Activated CD4-positive, alpha-beta T cell treated with anti-CD3 and anti-CD28 coated beads, Interleukin-2, amount 10 ng/mL, durations not matched to agents 24 days and 14 days (primary cell): ENCODE measurements at places on chromosomes 4 and X. TPM values are rescaled to one million over a fixed set of nuclear protein-coding genes. Genes with fewer than 3 reads are reported as not detected.

The PRKG2 gene
- total RNA-seq = 0.07 and 0.12 TPM in 2 replicates

The GDPD2 gene
- 0.12 and 0.19 TPM in 2 replicates for total RNA-seq

The TLR2 gene
- 0.21 and 0.47 TPM in 2 replicates for total RNA-seq

The CYSLTR1 gene
- total RNA-seq = 16.1 and 17.2 TPM in 2 replicates

The TCP11X2 gene
- total RNA-seq = not detected in 2 replicates

The GLOD5 gene
- total RNA-seq = not detected in 2 replicates

The OTC gene
- not detected in 2 replicates for total RNA-seq

The TMEM31 gene
- not detected in 2 replicates for total RNA-seq

The TMEM154 gene
- total RNA-seq = 7.9 and 9.0 TPM in 2 replicates

The MAGED4 gene
- not detected in 2 replicates for total RNA-seq

The ETNPPL gene
- total RNA-seq = not detected in 2 replicates

The G3BP2 gene
- 135 and 146 TPM in 2 replicates for total RNA-seq

The MED28 gene
- total RNA-seq = 54.5 and 55.5 TPM in 2 replicates

The SLC9B1 gene
- total RNA-seq = 0.23 and 0.47 TPM in 2 replicates

The LRP2BP gene
- total RNA-seq = 0.43 and 0.65 TPM in 2 replicates

The GPM6B gene
- 0.14 TPM in 1 of 2 replicates, not detected in the other for total RNA-seq

The NPY5R gene
- not detected in 2 replicates for total RNA-seq

The BRS3 gene
- total RNA-seq = not detected in 2 replicates

The PCDH7 gene
- not detected in 2 replicates for total RNA-seq

The TRIM60 gene
- not detected in 2 replicates for total RNA-seq

The XAGE2 gene
- total RNA-seq = not detected in 2 replicates

The HSFX1 gene
- 0.50 and 0.58 TPM in 2 replicates for total RNA-seq

The ANKRD50 gene
- total RNA-seq = 0.05 and 0.09 TPM in 2 replicates

The MAGEA2B gene
- total RNA-seq = not detected in 2 replicates

The DGKK gene
- not detected in 2 replicates for total RNA-seq

The SPACA5 gene
- not detected in 2 replicates for total RNA-seq

The BLTP1 gene
- 26.2 and 28.9 TPM in 2 replicates for total RNA-seq

The RBMXL3 gene
- not detected in 2 replicates for total RNA-seq

The DCX gene
- not detected in 2 replicates for total RNA-seq

The QRFPR gene
- not detected in 2 replicates for total RNA-seq

The FAAH2 gene
- total RNA-seq = 4.0 and 5.0 TPM in 2 replicates

The NAA10 gene
- 153 and 168 TPM in 2 replicates for total RNA-seq

The UGT2B17 gene
- total RNA-seq = not detected in 2 replicates

The ALB gene
- not detected in 2 replicates for total RNA-seq

The SLIT2 gene
- 0.07 TPM in 2 replicates for total RNA-seq

The PPEF2 gene
- 0.23 TPM in 1 of 2 replicates, not detected in the other for total RNA-seq

The GAGE13 gene
- not detected in 2 replicates for total RNA-seq

The SRPK3 gene
- not detected in 2 replicates for total RNA-seq
